Stimulated activated CD4-positive, alpha-beta T cell treated with anti-CD3 and anti-CD28 coated beads, Interleukin-1b, Interleukin-23, amount 100 ng/mL, for 1 hour (primary cell): ENCODE measurements at places on chromosomes 4 and X.

- no peak for DNase-seq
Observed at GRCh38 chr4:18180892-18181291, 159.3 kb upstream of the LCORL start.

- DNase-seq: no peak
Observed at GRCh38 chr4:16583764-16584163, 314.7 kb downstream of the LDB2 start.

- DNase-seq: no peak
Observed at GRCh38 chrX:10529344-10529743, 91.0 kb downstream of the MID1 start.

GRCh38 chrX:48914593-48915493 lies 3.4 kb upstream of the SLC35A2 start:
- DNase-seq: no peak

GRCh38 chrX:72393836-72394517 lies 88.3 kb upstream of the CITED1 start:
- no peak for DNase-seq

DNA sequence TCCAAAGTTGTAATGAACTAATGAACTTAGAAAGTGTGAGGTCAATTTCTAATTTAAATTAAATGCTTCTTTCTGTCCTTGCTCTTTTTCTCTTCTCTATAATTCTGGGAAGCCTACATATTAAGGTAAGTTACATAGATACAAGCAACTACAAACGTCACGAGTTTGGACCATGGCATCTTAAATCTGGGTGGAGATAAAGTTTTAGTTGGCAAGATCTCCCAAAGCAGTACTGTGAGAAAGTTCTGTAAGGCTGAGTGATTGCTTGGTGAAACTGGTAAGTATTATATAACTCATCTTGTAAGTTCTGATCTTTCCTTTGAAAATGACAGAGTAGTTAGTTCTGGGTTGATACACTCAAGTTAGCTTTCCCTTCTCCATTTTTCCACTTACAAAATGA lies 125.7 kb upstream of the CBR4 start:
- no peak for DNase-seq

DNA sequence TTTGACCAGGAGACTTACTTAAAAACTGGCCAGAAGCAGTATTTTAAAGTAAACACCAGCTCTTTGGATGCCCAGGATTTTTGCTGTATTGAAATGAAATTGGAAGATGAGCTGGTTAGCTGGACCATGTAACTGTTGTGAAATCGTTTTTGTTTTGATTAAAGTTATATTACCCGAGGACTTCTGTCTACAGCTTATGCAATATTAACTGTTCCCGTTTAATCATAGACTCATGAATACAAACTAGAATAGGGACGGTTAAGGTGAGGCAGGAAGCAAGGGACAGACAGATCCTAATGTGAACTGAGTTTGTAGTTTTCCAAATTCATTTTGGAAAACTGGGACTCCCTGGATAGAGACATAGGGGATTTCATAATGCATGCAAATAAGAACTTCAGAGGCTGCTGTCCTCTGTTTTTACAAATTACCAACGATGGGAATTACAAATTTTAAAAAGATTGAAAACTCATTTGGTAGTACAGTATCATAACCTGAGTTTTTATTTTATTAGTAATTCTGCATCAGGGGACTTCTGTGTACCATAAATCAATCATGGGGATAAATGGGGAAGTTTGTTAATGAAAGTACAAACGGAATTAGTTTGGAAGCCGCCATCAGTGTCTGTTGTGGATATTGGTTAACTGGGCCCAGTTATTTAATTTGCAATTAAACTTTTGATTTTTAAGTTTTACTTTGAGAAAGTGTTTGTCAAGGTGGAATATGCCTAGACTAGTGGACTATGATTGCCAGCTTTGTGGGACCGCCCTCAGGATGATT lies 304.4 kb downstream of the AFF2 start:
- DNase-seq: no peak

GRCh38 chr4:186780291-186781031 lies 56.8 kb upstream of the FAT1 start:
- no peak for DNase-seq

GRCh38 chr4:98851806-98852205 lies 77.1 kb downstream of the EIF4E start:
- DNase-seq: no peak

GRCh38 chr4:48633657-48634056 lies 143.6 kb downstream of the ZAR1 start:
- DNase-seq: no peak

- DNase-seq: no peak
Observed at GRCh38 chr4:123833171-123833643, 436.6 kb downstream of the SPRY1 start.

GRCh38 chr4:74544655-74545361 lies 99.9 kb downstream of the AREG start:
- DNase-seq: no peak

DNA sequence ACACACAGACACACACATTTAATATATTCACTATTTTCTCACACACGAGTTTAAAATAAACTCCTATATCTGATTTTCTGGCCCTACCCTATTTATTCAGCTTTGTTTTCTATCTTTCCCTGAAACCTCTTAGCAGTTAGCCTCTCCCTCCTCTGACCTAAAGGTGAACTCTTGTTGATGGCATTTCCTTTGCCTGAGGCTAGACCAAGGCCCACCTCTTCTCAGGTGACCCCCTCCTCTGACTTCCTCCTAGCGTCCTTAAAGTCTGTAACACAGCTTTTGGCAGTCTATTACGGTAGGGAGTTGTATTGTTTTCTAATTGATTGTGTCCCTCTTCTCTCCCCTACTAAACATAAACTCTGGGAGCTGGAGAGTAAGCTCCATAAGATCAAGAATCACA lies 1.7 kb upstream of the SRPX2 start:
- DNase-seq: no peak
